ENCODE measurements at places on chromosomes 3 and 15.

DNA sequence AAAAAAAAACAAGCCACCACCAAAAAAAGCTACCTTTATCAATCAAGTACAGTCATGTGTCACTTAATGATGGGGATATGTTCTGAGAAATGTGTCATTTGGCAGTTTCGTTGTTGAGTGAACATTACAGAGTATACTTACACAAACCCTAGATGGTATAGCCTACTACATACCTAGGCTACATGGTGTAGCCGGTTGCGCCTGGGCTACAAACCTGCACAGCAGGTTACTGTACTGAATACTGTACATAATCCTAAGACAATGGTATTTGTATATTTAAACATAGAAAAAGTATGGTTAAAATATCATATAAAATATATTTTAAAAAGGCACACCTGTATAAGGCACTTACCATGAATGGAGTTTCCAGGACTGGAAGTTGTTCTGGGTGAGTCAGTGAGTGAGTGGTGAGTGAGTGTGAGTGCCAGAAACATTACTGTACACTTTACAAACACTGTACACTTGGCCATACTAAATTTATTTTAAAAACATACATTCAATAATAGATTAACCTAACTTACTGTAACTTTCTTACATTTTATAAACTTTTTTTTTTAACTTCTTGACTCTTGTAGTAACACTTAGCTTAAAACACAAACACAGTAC, 25.9 kb upstream of the JMJD7 start:
- no peak for DNase-seq

GRCh38 chr3:27535809-27536392, 51.7 kb upstream of the SLC4A7 start:
- DNase-seq = no peak

- no peak for DNase-seq
Observed at GRCh38 chr3:25665315-25666280, 891 bp upstream of the TOP2B start.

DNA sequence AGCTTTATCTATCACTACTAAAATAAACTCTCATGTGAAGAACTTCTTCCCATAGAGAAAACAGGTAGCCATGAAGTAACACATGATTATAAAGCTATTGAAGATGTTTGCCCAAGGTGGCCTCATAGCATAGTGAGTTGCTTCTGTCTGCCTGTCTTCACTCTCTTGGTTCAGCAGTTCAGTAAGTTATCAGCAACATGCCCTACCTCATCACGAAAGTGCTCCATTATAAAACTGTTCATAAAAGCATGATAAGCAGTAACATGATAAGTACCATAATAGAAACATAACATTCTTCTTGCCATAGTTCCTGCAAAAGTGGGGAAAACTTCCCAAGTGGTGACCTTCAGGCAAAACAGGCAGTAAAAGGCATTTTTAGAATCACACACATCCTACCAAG, 45.6 kb downstream of the MRPL3 start:
- no peak for DNase-seq

DNA sequence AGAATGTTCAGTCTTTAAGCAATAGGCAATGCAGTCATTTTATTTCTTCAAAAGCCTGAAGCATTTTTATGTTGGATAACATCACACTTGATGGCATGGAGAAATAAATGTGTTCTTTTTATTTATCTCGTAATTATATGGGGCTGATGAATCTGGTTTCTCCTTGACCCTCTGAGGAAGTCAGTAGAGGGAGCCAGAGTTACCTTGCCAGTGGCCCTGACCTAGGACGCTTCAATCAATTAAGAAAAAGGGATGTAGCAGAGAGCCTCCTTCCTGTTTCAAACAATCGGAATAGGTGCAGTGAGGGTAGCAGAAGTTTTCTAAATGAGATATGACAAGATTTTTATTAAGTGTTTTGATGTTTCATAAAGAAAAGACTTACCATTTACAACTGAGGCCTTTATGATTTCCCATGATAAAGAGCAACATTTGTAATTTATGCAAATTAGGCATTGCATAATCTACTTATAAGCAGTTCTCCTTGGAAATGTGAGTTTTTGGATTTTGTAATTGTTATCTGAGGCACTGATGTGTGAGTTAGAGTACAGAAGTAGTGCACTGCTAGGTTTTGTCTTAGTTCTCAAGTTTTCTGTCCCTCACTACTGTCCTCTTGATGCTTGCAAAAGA, 129.1 kb downstream of the RAP2B start:
- no peak for DNase-seq

- no peak for DNase-seq
Observed at GRCh38 chr3:185280572-185281365, 26.9 kb upstream of the EHHADH start.

- DNase-seq = no peak
Observed at GRCh38 chr15:95210436-95210981, 979.1 kb downstream of the MCTP2 start.

GRCh38 chr3:37968813-37969595, 21.6 kb upstream of the VILL start:
- DNase-seq = no peak

DNA sequence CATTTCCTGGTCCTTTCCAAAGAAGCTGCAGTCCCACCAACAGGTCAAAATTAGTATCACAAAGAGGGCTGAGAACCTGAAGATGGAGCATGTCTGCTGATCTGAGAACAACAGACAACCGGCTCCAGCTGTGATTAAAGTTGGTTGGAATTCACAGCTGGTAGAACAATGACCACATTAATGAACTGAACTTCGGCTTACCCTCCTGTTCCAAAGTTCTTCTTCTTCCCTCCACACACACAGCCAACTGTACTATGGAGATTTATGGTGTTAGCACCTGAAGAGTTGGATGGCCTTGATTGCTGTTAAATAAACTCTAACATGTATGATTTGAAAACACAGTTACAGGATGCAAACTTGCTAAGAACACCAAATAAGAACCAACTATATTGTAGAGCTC, 27.4 kb upstream of the ROPN1 start:
- no peak for DNase-seq
